Stimulated activated CD4-positive, alpha-beta T cell treated with anti-CD3 and anti-CD28 coated beads, Interleukin-1b, Interleukin-23, amount 100 ng/mL, for 1 hour (primary cell): ENCODE measurements at places on chromosomes 5 and 9.

GRCh38 chr5:125180231-125180829 lies 433.9 kb upstream of the ZNF608 start:
- no peak for DNase-seq

DNA sequence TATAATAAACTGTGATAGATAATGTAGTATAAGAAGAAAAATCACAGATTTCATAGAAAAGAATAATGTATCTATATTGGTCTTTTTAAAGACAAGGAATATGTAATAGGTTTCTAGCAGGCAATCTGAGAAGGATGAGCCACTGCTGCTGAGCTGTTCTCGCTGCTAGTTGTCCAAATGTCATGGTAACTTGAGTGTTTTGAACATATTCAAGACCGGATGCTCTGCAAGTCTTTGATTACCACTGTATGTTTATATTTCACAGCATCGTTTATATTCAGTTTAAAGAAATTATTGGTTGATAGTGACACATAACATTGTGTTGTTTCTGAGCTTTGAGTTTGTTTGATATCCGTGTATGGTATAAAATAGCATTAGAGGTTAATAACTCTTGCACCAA lies 9.6 kb downstream of the C5orf47 start:
- no peak for DNase-seq

- no peak for DNase-seq
Measured at GRCh38 chr9:21499912-21500311, 17.8 kb upstream of the IFNE start.

DNA sequence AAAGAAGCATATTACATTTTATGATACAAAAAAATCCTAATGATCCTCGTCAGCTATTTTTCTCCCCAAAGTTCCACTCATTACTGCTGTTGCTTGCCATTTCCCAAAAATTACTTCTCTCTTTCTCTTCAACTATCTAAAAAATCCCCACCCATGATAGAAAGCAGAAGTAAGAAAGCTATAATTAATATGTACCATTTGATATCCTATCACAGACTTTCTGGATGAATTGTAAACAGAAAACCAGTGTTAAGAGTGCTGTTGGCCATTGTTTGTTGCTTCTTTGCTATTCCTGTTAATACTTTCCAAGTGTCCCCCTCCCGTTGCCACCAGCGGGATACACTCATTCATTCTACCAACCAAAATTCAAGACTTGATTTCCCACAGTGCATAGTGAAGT lies 136.3 kb upstream of the SMARCA2 start:
- no peak for DNase-seq

- DNase-seq, result no peak
Measured at GRCh38 chr5:40775085-40775845, 19.5 kb upstream of the TTC33 start.

GRCh38 chr9:13111778-13112177 lies 167.7 kb downstream of the MPDZ start:
- DNase-seq, result no peak

DNA sequence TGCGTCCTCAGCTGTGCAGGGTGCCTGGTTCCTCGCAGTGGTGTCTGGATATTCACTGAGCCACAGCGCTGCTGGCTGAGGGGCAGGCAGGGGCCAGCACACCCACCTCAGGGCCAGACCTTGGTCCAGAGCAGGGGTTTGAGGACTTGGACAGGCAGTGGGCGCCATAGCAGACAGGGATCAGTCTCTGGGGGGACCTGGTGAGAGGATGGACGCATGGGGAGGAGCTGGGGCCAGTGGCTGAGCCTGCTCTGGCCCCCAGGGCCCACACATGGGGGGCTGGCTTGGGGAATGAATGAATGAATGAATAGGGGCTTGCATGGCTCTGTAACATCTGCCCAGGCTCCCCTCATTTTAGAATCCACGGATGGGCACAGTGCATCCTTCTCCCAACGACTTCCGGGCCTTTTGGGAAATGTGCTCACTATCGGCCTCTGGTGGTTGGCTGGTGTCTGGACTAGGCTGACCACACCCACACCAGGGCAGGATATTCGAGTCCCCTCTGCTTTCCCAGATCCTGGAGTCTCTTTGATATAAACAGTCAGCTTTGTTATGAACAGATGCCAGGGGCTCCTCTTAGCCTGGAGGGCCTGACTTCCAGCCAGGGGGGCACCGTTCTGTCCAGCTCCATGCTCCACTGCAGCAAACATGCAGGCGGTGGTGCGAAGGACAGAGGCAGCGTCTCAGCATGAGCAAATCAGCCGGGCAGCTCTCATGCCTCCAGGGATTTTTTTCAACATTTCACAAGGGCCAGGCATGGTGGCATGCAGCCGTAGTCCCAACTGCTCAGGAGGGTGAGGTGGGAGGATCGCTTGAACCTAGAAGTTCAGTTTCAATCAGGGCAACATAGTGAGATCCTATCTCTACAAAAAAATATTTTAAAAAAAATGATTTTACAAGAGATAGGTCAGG lies 62.6 kb downstream of the NEK6 start:
- DNase-seq, result no peak

- no peak for DNase-seq
Measured at GRCh38 chr9:91220491-91221135, 141.1 kb downstream of the AUH start.

DNA sequence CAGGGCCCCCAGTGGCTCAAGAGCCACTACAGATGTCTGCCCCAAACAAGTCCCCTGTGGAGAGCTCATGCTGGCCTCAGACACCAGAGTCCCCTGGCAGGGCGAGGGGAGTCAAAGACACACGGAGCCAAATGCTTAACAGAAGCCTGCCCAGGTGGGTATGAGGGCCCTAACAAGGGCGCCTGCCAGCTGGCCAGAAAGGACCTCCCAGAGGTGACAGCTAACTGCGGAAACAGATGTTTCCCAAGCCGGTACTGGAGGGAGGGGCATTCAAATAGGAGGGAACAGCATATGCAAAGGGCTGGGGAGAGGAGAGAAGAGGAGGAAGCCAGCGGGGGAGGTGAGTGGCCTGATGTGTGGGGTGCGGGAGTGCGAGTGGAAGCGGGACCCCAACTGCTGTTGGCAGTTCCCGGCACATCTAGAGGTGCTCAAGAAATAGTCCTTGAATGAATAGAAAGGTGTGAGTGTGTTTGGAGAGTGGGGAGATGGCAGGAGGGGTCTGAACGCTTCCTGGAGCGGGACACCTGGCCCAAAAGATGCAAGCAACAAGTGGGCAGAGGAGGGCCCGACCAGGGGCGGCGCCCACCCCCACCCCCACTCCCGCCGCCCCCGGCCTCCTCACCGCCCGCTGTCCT lies 824 bp downstream of the MXD3 start:
- no peak for DNase-seq

DNA sequence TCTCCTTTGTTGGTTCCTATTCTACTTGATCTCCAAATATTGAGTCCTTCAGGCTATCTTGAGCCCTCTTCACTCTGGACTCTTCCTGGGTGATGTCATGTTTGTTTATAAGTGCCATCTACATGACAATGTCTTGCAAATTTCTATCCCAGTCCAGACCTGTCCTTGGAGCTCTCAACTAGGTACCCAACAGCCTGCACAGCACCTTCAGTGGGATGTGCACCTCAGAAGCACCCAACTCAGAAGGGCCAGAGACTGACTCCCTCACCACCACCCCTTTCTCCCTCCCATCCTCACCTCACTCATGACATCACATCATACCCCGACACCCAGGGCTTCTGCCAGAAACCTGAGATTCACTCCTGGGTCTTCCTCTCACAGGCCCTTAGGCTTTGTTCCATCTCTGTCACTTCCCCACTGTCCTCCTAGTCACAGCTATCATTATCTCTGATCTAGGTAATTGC lies 14.4 kb downstream of the TXN start:
- no peak for DNase-seq

DNA sequence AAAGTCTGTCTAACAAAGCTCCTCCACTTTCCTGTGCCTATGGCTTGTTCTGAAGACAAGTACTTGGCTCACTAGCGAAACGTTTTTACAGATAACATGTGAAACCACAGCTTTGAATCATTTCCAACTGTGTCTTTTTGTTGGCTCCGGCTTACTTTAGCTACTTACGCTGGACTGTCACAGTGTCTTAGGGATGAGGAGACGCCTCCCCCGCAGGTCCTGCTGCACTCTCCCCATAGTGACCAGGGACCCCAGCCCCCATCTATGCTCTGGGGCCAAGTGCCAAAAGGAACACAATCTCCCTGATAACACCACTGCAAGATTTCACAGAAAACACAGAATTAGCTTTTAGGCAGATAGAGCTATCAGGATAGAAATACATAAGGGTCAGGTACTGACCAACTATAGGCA lies 219.1 kb downstream of the ADAMTS6 start:
- no peak for DNase-seq

DNA sequence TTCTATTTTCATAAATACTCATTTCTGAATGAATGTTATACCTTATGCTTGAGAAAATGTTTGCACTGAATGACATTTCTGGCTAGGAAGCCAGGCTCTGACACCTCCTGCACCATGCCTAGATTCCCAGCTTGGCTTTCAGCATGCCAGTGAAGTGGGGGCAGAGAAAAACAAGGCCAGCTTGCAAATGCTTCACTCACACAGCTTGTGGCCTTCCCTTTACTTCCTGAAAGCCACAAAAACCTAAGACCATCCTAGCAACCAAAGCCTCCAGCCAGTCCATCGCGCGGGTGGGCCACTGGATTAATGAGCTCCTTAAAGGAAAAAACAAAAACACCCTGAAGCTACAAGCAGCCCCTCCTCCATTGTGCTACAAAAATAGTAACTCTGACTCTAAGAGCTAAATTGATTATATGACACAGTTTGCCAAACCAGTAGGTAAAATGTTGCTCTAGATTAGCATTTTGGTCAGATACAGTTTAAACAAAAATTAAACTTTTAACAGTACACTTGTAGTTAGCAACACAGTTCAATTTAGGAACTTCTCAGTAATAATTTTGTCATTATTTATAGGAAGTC lies 159.9 kb downstream of the TSSK1B start:
- DNase-seq, result no peak

- no peak for DNase-seq
Measured at GRCh38 chr5:158807946-158808345, 291.8 kb downstream of the EBF1 start.

- no peak for DNase-seq
Measured at GRCh38 chr5:73155271-73156222, 17.4 kb upstream of the TMEM174 start.
